ENCODE measurements at places on chromosomes 6 and 20.
A peak's percentile ranks its signal among the peaks of the same experiment; 100 is the strongest.

DNA sequence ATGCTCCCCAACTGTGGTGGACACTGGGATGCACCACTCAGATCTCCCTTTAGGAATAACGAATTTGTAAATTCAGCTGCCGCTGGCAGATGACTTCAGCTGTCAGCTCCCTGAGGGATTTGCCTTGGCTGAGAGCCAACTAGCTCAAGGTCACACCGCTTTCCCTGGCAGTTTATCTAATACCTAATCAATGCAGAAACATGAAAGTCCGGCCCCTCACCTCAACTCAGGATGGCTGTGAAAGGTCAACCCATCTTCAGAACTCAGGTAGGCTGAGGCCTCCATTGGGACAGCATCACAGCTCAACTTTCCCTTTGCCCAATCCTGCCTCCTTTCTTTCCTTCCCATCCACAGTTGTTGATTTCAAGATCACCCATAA, 22.8 kb upstream of the SCGN start:
- no peak for DNase-seq

GRCh38 chr6:156507656-156508055, 269.5 kb upstream of the ARID1B start:
- DNase-seq, result no peak

- no peak for DNase-seq
These were observed 22.7 kb upstream of the BMP6 start for GRCh38 chr6:7703148-7703680.

DNA sequence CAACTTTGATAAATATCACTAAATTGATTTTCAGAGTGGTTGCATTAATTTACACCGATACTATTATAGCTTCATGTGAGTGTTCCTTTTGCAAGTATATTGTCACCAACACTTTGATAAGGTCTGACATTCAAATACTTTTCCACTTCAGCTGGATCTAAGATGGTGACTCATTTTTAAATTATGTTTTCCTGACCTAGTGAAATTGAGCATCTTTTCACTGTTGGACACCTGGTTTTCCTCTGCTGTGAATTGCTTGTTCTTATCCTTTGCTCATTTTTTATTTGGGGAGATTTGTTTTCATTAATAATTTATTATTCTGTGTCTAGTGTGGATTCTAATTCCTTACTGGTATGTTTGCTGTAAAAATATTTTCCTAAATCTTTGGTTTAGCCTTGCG, 85.2 kb upstream of the PRDM1 start:
- DNase-seq, result no peak

DNA sequence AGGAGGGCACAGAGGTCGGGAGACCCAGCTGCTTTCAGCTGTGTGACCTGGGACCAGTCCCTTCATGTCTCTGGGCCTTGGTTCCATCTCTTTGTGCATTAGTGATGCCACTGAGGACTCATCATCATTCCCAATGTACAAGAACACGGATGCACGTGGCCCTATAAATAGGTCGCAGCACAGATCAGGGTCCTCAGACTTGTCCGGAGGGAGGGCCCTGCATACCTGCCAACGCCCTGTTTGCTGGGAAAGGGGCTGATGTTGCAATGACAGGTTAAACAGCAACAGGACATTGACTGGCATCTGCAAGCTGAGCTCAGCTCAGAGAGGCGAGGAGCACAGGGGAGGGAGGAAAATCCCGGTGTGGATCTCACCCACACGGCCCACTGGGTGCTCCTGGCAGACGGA, 21.8 kb downstream of the TGM2 start:
- peak; percentile 95 for DNase-seq

DNA sequence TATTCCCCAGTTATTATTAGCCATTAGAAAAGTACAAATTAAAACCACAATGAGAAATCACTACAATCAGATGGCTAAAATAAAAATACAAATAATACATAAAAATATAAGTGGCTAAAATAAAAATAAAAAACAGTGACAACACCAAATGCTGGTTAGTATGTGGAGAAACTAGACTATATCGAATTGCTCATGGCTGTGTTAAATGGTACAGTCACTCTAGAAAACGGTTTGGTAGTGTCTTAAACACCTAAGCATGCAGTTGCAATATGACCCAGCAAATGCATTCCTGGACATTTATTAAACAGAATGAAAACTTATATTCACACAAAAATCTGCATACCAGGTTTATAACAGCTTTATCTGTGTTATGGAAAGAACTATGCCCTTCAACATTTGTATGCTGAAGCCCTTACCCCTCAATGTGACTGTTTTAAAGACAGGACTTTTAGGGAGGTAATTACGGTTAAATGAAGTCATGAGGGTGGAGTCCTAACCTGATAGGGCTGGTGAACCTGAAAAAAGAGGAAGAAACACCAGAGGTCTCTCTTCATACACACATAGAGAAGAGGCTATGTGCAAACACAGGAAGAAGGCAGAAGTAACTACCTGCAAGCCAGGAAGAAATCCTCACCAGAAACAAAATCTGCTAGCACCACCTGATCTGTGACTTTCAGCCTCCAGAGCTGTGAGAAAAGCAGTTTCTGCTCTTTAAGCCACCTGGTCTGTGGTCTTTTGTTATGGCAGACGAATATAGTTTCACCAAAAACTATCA, 84.9 kb downstream of the ASCC3 start:
- no peak for DNase-seq

DNA sequence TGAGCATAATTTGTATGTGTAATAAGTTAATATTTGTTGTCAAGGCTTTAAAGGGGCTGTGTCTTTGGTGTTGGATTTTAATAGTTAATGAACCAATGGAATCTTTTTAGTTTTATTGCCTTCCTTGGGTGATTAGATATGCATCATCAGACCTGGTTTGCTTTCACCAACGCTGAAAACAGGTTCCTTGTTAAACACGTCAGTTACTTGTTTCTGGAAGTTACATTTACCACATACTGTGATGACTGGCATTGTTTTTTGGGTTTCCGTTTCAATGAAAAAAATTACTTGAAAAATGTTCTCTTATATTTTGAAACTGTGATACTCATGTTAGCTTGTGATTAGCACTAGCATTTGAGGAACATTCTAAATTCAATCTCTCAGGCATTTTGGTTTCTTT, 58.6 kb upstream of the RNF144B start:
- no peak for DNase-seq

GRCh38 chr6:36323062-36323461, 13.6 kb downstream of the BNIP5 start:
- DNase-seq, result no peak

GRCh38 chr20:12410783-12411182, 493.1 kb downstream of the BTBD3 start:
- no peak for DNase-seq

GRCh38 chr6:70131528-70131927, 171.4 kb downstream of the COL9A1 start:
- DNase-seq, result no peak

DNA sequence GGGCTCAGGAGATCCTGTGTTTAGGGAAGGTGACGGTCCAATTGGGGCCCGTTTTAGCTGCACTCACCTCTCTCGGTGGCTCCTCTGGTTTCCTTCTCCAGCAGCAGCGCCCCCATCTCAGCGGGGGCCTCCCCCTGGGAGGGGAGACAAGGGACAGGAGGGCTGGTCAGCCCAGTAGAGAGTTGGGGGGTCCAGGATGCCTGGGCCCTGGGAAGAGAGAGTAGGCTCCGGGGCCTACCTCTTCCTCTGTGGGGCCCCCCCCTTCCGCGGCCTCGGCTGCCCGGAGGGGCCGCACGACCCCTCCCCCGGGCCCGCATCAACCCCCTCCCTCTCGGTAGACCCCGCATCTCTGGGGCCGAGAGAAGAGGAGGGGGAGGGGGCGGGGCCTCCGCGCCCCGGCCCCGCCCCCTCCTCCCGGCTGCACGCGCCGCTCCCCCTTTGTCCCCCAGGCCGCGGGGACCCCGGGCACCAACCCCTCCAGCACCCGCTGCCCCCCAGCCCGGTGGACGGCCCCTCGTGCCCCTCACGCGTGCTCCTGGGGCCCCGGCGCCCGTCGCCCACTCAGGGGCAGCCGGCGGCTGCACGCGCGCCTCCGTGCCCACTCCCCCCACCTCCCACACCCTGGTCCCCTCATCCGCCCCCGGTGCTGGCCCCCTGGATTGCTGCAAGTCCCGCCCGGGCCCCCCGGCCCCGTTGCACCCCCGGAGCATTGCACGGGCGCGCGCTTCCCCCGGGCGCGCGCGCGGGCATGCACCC, 464 bp downstream of the EHMT2 start:
- DNase-seq, result no peak

GRCh38 chr6:16031278-16031981, 97.5 kb upstream of the MYLIP start:
- DNase-seq, result no peak

DNA sequence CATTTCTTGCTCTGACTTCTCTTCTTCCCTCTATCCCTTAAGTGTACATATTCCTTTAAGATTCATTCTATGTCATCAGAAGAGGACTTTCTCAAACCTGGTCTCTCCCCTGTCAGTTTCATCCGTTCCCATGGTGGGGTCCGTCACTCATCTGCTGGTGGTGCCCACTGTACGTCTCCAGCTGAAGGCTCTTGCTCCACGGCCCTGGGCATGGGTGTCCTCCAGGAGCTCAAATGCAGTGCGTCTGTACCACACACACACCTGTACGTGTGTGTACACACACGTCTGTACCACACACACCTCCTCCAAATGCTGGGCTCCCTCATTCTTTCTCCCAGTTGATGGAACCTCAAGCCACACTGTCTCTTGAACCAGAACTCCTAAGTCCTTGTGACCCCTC, 85.6 kb downstream of the CAP2 start:
- no peak for DNase-seq

DNA sequence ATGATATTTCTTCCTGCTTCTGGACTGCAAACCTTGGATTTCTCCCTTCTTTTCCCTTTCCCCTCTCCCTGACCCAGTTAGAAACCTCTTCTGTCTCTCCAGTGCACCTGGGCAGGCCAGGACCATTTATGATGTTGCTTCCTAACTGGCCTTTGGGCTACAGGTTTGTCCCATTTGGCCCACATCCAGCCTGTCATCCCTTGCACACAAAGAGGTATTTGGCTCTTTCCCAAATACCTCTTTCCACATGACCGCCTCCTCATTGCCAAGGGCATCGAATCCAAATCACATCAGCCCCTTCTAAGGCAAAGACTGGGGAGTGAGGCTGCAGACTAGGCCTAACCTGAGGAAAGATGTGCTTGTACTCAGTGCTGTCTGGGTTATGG, 13.6 kb downstream of the FGD2 start:
- no peak for DNase-seq

GRCh38 chr20:9093218-9093957, 24.5 kb downstream of the PLCB4 start:
- DNase-seq, result peak; percentile 67

- peak; percentile 64 for DNase-seq
These were observed 135.3 kb downstream of the CDH4 start for GRCh38 chr20:61387204-61387953.

DNA sequence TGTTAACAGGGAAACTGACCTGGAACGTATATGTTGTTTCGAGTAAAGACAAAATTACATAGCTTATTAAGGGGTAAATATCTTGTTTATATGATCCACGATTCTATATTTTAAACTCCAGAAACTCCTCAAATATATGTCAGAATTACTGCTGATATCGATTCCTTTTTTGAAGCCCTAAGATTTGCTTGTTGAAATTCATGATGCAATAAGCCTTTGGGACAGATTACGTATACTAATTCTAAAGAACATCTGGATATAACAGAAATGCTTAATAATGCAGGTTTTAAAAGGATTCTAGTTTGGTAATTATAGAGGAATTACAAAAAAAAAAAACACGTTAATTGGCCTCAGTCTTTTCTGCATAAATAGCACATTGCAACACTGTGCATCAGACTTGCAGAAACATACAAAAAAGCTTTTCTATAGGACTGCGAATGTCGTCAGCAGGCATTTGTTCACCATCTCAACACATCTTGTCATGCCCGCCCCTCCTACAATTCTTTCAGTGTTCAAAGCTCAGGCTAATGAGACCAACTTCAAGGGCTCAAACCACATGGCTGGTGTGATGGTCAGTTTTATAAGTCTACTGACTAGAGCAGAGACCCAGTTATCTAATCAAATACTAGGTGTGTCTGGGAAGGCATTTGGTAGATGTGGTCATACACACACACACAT, 74.9 kb downstream of the AGPAT4 start:
- peak; percentile 9 for DNase-seq

All from SW480 (cell line).